Activated naive CD4-positive, alpha-beta T cell treated with anti-CD3 and anti-CD28 coated beads, Interleukin-2, amount 10 ng/mL, durations not matched to agents 7 days and 5 days (primary cell): ENCODE measurements at places on chromosomes 5 and 9.

DNA sequence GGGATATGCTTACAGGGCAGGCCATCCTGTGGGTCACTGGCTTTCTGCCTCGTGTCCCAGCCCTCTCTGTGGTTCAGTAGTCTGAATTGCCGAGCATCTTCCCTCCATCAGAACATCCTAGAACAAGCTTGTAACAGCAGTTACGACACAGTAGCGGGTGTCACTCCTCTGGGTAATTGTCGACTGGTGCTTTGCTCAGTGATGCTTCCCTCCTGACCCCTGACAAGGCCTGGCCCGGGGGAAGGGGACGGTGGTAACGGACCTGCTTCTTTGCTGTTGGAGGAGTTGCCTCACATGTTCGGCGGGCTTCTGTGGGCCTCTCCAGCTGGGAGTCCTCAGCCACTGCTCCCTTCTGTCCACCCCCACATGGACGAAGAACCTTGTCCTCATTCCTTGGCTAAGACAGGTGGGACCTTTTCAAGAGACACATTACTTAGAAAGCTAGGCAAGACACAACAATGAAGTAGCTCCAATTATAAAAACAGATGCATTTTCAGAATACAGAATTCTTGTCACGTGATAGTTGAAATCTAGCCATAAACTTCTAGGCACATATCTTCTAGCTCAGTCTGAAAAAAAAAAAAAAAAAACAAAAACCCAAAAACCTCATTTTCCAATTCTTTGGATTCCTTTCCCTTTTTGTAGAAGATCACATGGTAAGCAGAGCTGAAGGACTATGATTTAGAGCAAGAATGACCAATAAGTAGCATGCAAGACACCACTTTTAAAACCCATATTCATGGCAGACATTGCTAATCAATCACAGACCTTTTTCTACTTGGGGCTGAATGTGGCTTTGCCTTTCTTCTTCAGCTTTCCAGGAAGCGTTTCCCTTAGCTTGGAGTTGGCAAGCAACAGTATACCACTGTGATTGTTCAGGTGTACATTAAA, 25.0 kb downstream of the HMCN2 start:
- DNase-seq: no peak

DNA sequence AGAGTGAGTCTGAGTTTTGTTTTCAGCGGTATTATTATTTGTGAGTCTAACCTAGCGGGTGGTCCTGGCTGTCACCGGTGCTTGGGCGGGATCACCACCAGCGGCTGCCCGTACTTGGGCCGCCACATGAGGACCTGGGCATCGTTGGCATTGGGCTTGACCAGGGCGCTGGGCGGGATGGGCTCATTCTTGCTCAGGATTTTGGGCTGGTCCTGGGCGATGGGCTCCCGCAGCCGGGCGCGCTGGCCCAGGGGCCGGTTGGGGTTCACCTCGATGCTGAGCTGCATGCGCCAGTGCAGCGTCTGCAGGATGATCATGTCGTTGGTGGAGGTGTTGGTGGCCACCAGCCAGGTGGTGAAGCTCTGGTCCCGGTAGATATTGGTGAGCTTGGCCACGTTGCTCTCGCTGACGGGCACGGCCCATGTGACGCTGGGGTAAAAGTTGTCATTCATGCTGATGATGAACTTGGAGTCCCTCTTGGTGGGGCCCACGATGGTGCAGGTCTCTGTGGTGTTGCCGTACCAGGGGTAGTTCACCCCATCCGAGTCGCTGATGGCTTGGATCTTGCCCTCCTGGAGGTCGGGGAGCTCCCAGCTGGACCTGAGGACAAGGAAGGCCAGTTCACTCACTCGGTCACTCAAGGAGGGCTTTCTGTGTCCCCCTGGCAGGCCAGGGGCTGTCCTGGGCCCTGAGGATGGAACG, 15.4 kb downstream of the FAM78A start:
- DNase-seq: no peak

DNA sequence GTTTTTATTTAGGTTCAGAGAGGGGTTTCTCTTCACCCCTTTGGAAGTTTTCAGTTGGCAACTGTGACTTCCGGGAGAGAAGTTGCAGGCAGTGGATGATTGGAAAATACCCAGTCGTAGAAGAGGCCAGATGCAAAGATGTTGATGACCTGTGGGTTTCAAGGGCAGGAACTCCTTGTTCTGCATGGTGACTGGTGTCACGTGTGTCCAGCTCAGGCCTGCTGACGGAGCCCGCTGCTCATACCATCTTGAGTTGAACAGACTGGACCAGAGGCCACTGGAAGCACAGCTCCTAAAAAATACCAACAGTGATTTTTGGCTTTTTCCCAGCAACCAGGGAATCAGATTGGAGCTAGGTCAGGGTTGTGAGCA, 243.9 kb upstream of the KLF4 start:
- DNase-seq: no peak

GRCh38 chr5:87132696-87133095, 135.0 kb upstream of the RASA1 start:
- no peak for DNase-seq

GRCh38 chr5:133114933-133115310, 63.1 kb downstream of the HSPA4 start:
- no peak for DNase-seq

DNA sequence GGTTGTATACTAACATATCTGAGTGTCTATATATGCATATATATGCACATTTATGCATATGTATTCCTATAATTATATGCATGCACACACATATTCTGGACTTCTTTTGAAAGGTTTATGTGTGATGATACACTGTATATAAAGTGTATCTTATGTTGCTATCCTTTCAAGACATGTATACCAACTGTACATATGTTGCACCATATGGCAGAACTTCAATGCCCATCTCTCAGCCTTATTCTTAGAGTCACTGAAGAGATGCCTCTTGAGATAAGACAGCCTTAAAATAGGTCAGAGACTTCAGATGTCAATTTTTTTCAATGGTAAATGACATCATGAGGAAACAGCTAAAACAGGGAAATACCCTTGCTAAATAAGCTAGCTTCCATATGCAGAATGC, 461.4 kb downstream of the SPATA31D1 start:
- DNase-seq: no peak

GRCh38 chr5:39624890-39625289, 200.1 kb upstream of the DAB2 start:
- DNase-seq: no peak

DNA sequence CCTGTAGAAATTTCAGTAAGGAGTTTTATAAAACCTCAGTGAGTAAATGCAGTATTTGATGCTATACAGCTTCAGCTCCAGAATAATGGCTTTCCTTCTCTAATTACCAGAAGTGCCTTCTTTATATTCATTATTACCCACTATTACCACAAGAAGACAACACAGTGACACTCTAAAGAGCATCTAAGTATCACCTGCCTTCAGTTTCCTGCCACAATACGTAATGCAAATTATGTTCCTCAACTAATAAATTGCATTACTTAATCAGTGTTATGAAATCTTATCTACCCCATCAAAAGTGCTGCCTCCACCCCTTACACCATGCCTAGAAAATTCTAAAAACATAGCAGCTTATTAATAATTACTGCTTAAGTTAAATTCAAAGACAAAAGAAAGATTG, 91.9 kb downstream of the TRPM6 start:
- no peak for DNase-seq

DNA sequence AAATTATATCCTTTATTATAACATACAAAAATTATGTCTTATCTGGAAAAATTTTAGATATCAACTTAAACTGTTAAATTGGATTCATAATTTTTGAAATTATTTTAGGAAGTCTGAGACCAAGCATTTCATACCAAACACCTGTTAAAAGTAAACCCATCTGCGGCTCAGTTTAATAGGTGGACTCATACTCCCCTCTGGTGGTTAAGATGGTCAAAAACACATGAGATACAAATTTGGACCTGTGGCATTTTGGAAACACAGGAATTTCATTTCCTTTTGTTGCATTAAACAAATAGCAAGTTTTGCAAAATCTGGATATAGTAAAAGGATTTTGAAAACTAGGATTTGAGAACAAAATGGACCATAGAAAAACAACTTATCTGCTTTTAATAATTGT, 53.7 kb downstream of the RGMB start:
- DNase-seq: no peak

GRCh38 chr9:93690618-93691017, 114.2 kb downstream of the PHF2 start:
- no peak for DNase-seq

DNA sequence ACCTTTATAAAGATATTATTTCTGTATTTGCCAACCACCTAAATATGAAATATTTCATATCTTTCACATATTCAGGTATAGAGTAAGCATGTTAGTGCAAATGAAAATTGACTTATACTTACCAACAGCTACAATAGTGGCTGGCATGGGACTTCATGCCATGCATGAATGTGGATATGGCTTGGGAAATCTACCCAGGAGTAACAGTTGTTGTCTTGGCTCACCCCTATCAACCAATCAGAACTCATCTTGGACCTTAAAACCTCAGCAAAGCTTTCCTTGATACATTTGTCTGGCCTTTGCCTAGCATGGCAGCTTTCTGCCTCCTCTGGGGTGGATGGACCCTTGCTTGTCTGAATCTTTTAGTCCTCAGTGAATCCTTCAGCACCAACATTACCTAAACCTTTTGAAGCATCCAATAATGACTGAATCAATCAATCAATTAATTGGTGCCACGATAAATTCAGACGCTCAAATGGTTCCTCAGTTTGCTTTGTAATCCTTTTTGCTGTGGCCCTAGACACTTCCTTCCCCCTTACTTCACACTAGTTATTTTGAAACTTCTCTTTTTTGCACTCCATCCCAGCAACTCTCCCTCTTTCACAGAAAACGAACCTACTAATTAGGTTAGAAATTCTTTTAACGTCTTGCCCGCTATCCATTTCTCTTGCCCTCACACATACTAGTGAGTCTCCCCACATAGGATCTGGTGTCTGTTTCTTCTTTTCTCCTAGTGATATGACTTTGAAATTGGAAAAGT, 132.3 kb upstream of the ZNF608 start:
- DNase-seq: no peak

- no peak for DNase-seq
Measured at GRCh38 chr9:87267251-87268070, 230.2 kb upstream of the DAPK1 start.

- no peak for DNase-seq
Measured at GRCh38 chr9:3980212-3980611, 319.7 kb downstream of the GLIS3 start.

GRCh38 chr9:110257097-110257841, 962 bp upstream of the TXN start:
- no peak for DNase-seq

DNA sequence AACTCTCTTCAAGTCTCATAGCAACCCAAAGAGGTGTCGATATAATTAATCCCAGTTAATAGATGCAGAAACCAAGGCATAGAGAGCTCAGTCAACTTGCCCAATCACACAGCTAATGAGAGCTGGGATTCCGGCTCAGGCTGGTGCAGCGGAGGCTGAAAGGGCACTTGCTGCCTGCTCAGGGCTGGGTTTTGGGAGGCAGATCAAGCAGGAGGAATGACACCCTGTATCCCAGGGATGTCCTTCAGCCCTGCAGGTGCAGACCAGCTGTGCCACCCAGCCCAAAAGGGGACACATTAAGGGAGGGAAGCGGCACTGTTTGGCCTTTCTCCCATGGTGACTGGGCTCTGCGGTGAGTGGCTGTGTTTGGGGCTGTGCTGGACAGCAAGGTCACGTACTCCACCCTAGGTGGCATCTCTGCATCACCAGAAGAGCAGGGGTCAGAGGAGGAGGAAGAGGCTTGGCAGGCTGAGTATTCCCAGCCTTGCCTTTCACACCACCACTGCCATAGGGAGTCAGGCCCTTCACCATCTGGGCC, 124.1 kb downstream of the MVB12B start:
- DNase-seq: no peak

DNA sequence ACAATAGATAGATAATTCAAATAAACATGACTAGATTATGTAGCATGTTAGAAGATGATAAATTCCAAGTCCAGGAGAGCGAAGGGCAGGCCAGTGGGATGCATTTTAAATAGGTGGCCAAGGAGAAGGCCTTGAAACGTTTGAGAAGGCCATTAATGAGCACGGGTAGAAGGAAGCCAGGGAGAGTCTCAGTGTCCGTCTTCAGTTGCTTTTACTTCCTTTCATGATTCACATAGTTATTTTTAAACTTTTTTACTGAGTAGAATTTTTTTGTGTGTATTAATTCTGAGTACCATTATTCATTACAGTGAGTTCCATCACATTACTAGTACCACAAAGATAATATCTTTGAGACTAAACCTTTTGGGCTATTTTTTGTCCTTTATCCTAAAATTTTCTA, 259.2 kb downstream of the ARRDC3 start:
- DNase-seq: no peak

DNA sequence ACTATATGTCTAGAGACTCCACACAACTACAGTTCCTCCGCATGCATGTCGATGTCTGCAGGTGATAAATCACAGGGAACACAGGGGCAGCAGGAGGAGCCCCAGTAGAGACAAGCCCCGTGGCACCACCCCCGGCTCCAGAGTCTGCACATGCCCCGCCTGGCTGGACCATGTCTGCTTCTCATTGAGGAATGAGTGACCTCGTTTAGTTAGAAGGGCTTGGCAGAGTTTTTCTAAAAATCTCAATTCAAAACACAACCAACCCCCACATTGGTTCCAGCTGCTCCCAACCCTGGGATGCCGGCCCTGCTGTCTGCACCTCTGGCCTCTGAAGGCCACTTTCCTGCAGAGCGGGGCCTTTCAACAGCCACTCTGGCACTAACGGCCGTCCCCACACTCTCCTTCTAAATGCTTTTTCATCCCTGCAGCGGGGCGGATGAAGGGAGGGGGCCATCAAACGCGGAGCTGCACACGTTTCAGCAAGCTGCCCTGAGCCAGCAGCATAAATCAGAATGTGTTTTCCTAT, 106.3 kb downstream of the ROR2 start:
- DNase-seq: no peak

DNA sequence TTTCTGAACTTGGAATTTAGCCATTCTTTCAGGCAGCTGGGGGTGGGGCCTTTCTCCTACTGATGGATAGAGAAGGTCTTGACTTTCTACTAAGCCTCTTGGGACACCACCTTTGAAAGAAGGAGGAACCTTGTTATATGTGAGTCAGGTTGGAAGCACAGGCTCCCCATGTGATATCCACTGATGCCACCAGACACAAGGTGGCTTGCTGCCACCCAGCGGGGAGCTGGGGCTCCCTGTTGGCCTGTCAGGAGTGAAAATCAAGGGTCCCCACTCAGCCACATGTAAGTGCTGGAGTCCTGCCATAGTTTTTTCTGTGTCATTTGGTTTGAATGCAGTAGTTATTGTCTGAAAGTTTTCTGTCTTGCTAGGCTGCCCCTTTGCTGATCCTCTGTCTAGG, 252.4 kb upstream of the NFIL3 start:
- DNase-seq: no peak
